ENCODE measurements at places on chromosomes 3 and 15.
A peak's percentile ranks its signal among the peaks of the same experiment; 100 is the strongest.

DNA sequence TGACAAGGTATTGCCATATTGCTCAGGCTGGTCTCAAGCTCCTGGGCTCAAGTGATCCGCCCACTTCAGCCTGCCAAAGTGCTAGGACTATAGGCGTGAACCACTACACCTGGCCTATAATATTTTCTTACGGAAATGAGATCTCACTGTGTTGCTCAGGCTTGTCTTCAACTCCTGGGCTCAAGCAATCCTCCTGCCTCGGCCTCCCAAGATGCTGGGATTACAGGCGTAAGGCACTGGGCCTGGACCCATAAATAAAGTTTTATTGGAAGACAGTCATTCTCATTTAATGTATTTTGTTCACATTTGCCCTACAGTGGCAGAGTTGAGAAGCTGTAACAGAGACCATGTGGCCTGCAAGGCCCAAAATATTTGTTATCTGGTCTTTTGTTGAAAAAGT, 142.1 kb downstream of the RBPMS2 start:
- no peak for DNase-seq

- peak; percentile 49 for DNase-seq
Measured at GRCh38 chr15:41022487-41023090, 69.3 kb downstream of the CHAC1 start.

DNA sequence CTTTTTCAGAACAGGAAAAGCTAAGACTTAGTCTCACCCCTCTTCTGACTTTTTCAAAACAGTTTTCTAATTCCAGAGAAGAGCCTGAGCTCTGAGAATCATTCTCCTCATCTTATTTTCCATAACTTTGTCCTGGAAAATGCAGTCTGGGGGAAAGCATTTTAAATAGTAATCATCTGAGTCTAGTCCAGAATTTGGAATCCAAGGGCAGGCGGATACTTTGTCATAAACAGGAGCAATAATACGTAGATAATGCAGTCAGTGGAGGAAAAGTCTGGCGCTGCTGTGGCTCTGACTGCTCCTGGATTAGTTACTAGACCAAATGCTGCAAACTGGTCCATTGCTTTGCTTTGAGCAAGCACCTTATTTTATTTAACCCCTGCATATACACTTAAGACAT, 285.0 kb downstream of the THSD4 start:
- DNase-seq: no peak

DNA sequence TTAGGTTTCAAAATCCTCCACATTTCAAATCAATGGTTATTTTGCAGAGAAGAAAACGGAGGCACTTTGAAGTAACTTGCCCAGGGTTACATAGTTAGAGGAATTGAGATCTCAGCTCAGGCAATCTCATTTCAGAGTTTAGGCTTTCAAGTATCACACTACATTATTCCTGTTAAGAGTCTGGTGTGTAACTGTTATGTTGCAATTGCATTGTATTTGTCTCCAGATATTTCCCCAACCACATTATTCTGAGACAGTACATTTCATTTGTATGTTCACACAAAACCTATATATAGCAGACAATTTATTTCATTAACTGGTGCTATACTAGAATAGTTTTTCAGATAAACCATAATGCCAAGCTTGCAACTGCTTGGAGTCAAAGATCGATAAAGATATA, 154.2 kb upstream of the TSPAN3 start:
- DNase-seq: no peak

GRCh38 chr3:134328147-134328591, 46.1 kb downstream of the AMOTL2 start:
- DNase-seq: peak; percentile 14

- DNase-seq: no peak
Measured at GRCh38 chr3:135440233-135440632, 525.3 kb upstream of the PPP2R3A start.

DNA sequence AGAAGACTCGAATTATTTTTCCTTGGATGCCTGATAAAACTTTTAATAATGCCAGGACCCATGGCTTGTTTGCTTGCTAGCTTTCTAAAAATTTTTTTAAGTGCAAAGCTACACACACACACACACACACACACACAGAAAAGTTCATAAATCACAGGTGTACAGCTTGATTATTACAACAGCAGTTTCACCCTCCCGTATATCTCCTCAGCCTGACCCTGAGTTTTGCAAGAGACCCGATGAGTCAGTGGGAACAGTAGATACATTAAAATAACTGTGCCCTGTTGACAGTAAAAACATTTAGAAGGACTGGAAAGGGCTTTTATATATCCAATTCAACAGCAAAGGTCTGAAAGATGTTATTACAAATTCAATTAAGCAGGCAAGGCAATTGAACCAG, 46.7 kb downstream of the EMC4 start:
- DNase-seq: peak; percentile 22

DNA sequence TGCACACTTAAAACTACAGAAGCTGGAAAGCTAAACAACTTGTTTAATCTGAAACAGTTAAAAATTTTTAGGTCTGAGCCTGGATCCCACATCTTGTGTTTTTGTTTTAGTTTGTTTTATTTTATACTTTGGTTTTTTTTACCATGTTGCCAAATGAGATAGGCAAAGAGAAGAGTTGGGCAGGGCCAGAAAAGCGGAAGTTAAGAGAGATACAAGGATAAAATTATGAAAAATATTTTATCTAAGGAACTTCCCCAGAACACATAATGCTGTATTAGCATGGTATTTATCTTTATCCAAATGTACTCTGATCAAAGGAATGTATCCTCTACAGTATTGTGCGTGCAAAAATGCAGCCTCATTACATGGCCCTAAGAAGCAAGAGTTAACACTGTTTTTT, 50.7 kb downstream of the PROS1 start:
- DNase-seq: no peak

DNA sequence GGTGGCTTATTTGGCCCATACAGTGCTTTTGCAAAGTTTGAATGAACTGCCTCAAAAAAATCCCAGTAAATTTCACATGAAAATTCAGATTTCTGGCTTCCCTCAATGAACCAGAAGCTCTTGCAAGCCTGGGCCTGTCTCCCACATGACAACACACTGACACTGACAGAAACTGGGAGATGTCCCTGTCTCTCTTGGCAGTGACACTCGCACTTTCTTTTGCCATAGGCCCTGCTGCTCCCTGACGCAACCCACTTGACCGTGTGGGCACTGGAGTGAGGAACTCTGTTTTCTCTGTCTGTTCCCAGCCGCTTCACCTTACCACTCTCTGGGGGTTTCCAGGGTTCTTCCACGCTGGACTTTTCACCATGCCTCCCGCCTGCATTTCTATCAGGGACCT, 524.5 kb downstream of the SHQ1 start:
- peak; percentile 31 for DNase-seq

- no peak for DNase-seq
Measured at GRCh38 chr3:26750263-26750662, 127.7 kb downstream of the LRRC3B start.

DNA sequence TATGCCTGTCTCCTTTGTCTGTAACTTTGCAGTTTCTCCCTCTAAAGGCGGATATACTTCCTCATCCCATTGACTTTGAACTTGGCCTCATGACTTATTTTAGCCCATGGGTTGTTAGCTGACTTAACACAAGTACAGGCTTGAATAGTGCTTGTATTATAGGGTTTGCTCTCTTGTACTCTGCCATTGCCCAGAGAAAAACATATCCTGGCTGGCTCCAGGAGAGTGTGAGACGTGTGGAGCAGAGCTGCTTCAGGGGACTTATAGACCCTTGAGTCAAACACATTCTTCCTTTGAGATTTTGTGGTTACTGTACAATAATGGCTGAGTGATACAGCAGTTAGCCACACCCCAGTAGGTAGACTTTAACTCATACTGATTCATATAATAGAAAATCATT, 124.0 kb downstream of the RAP2B start:
- DNase-seq: peak; percentile 59

DNA sequence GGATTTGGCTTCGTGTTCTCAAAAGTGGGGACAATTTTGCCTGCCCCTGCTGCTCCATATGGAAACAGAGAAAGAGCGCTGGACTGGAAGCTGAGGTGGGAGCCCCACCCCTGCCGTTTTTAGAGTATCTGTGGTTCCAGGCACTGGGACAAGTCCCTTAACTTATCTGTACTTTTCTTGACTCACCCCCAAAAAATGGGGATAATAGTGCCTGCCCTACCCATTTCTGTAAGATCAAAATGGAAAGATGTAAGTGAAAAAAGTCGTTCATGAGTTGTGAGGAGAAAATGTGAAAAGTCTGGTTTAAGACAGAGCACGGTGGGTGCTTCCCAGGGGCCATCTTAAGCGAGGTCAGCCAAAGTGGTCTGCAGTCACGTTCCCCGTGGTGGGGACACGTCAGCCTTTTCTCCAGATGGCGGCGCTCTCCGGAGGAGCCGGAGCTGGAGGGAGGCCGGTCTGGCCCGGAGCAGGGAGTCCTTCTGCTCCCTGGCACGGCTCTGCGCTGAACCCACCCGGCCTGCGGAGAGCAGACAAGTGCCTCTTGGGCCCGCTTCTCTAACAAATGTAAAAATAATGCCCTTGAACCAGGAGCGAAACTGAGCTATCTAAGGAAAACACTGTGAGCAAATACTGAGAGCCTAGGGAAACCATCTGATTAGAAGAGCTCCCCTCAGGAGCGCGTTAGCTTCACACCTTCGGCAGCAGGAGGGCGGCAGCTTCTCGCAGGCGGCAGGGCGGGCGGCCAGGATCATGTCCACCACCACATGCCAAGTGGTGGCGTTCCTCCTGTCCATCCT, at the start of gene CLDN18:
CLDN18 (plus strand) TSS at position 690 of the 797 bp plus-strand sequence; CDS start at position 751, 61 bp downstream.
- no peak for DNase-seq

DNA sequence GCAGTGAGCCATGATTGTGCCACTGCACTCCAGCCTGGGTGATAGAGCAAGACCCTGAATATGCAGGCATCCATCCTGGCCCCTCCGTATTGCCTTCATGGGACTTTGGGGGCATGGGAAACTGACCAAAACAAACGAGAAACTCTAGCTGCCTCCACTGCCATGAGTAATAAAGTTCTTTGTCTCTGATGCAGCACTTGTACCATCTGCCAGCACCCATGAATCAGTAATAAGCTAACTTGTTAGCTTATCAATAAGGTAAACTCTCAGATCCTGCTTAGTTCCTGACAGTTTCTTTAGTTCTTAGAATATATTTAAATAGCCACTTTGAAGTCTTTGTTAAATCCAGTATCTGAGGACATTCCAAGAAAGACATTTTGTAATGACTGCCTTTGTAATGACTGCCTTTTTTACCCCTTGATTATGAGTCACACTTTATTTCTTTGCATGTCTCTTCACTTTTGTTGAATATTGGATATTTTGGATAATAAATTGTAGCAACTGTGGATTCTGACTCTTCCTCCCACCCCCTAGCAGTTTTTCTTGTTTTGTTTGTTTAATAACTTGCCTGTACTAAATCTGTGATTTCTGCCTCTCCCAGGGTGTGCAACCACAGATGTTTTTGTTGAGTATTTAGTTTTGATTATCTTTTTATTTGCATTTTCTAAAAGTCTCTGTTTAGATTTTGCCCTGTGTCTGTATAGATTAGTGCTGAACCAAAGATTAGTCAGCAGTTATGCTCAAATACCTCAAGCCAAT, 136.9 kb downstream of the HCN4 start:
- no peak for DNase-seq

- DNase-seq: no peak
Measured at GRCh38 chr15:52193791-52194190, 2.6 kb upstream of the GNB5 start.

GRCh38 chr15:78469031-78469430, 31.0 kb downstream of the IREB2 start:
- DNase-seq: no peak

GRCh38 chr3:145649368-145649887, 511.6 kb downstream of the PLOD2 start:
- DNase-seq: no peak

- peak; percentile 95 for DNase-seq
Measured at GRCh38 chr15:62658498-62658897, 384.0 kb upstream of the TPM1 start.

DNA sequence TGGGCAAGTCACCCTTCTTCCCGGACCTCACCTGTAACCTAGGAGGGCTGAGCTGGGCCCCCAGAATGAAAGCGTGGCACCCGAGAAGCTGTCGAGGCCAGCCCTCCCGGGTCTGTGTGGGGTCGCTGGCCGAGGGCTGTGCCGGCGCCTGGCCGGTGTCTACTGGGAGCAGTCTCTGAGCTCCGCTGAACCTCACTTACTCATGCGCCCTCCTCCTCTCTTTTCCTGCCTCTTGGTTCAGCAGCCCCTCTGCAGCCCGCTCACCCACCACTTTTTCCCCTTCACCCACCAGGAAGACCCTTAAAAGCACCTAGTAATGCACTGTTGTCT, 419 bp downstream of the HYKK start:
- no peak for DNase-seq
